HCT116 (cell line): ENCODE measurements at places on chromosomes 6 and 20. TPM values are rescaled to one million over a fixed set of nuclear protein-coding genes. Genes with fewer than 3 reads are reported as not detected.

The C6orf132 gene
- 18.9 TPM for total RNA-seq

The BPIFB1 gene
- 0.17 TPM for total RNA-seq

DNA sequence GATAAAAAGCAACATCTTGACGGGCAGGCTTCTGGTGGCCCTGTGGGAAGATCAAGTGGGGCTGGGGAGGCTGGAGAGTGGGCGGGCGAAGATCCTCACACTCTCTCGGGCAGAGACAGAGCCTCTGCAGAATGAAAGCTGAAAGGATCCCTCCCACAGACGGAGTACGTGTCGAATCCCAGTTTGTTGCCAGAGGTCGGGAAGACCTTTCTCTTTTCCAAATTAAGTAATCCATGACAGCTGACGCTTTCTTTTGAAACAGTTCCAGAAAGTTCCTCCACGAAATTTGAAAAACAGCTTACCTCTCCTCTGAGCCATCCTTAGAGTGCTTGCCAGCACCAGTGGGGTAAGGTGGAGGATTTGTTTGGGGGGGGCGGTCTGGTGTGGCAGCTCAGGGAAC is 155.6 kb upstream of the SMLR1 start:
- no peak for DNase-seq
- H3K27me3 ChIP-seq, result no peaks in the 10 kb centered on the region
- no peaks in the 10 kb centered on the region for H3K36me3 ChIP-seq

DNA sequence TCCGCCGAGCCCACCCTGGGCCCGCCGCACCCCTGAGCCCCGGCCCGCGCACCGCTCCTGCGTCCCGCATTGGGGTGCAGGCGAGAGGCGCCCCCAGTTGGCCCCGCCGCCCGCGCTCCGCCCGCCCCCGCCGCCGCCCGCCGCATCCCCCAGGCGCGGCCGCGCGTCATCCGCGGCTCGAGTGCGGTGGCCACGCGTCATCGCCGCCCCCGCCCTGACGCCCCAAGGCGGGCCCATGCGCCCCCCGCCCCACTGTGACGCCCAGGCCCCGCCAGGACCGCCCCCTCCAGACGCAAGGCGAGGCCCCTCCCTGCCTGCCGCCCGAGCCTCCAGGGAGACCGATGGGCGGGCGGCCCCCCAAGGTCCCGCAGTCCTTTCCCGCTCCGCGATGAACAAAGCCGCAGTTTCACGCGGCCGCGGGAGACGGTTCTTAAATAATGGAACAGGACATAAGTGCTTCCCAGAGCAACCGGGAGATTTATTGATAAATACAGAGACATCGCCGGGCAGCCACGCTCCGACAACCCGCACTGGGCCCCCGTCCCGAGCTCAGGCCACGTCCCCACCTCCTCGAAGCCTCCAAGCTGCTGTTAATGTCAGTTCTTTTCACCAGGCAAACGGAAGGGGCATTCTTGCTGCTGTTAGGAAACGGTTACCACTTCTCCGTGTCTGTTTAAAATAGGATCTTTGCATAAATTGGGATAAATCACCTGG is at the start of gene ANKRD60:
TSS of gene ANKRD60 (minus strand) at position 170 of the 714 bp plus-strand sequence. CDS start at position 170, 0 bp downstream.
- DNase-seq, result no peak
- no peak within 1 kb of the TSS for H3K4me3 ChIP-seq
- H3K27ac ChIP-seq, result no peak within 1 kb of the TSS
- H3K4me1 ChIP-seq, result peaks cover 6% of the 10 kb centered on the region; the same call in 1 of the 2 replicates
- no peaks in the 10 kb centered on the region for H3K27me3 ChIP-seq

DNA sequence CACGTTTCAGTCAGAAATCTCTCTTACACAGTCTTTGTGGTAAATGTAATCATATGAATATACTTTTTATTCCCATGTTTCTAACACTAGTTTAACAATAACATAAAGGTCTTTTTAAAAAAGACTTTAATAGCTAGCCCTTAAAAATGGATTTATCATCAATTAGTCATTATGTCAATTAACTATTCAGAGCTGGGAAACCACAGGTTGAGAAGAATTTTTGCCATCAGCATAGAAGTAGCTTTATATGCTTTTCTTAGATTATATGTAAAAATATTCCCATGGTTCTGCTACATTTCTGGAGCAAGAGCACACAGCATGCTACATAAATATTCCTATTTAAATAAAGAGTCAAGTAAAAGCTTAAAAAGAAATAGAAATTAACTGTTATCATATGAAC is 35.5 kb downstream of the ASCC3 start:
- H3K36me3 ChIP-seq, result no peaks in the 10 kb centered on the region
- H3K27me3 ChIP-seq, result no peaks in the 10 kb centered on the region
- H3K4me3 ChIP-seq, result no peak overlapping the region
- no peaks in the 10 kb centered on the region for H3K4me1 ChIP-seq

DNA sequence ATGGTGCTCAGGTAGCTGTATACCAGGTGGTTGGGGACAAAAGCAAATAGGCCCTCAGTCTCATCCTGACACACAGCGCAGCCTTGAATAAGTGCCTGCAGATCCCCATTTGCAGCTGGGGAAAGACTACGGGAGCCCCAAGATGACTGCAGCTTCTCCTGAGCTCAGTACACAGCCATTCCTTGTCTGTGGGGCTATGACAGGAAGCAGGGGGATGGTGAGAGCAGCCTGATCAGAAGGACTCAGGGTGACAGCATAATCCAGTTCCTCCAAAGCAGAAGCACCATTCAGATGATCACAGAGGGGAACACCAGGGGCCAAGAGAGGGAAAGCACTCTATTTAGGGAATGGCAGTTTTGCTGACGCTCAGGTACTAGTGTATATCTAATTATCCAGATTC is 104.8 kb upstream of the MOCS1 start:
- no peaks in the 10 kb centered on the region for H3K36me3 ChIP-seq
- H3K4me3 ChIP-seq, result no peak overlapping the region
- H3K27me3 ChIP-seq, result no peaks in the 10 kb centered on the region
- no peak for DNase-seq
- no peak overlapping the region for H3K27ac ChIP-seq

The RBM24 gene
- total RNA-seq, result 3.3 TPM
